Cortex of kidney (tissue), 1 donor: ENCODE measurements at places on chromosomes 2 and 18.

DNA sequence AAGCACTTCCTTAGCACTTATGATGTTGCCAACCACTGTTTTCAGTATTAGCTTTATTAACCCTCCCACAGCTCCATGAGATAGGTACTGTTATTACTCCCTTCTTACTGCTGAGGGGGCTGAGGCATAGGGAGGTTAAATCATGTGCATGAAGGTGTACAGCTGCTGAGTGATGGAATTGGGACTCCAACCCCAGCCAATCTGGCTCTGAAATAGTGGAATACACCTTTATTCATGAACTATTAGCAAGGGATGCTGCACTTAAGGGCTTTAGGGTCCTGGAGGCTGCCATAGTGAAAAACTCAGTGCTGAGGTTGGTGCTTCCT is 19.2 kb downstream of the SMARCAL1 start:
- no peak for DNase-seq

GRCh38 chr18:2538844-2539243 is 32.5 kb downstream of the METTL4 start:
- DNase-seq: no peak

DNA sequence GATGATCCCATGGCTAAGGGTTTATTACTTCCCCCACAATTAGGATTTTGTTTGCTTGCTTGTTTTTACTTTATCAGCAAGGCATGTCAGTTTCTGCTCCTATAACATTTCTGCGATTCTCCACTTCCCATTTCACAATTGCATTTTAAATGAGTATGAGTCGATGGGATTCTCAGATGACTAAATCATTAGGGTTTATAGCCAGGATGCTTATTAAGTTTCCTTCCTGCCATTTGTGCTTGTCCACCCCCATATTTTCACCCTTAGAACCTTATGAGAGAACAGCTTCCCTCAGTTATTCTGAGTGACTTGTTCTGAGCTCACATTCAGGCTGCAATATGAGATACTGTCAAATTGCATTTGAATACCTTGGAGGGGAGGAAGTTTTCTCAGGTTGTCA is 37.9 kb upstream of the C1GALT1C1L start:
- no peak for DNase-seq

GRCh38 chr2:69298261-69298660 is 88.8 kb downstream of the GFPT1 start:
- DNase-seq: no peak

GRCh38 chr2:128773641-128774319 is 455.1 kb upstream of the HS6ST1 start:
- DNase-seq: no peak

DNA sequence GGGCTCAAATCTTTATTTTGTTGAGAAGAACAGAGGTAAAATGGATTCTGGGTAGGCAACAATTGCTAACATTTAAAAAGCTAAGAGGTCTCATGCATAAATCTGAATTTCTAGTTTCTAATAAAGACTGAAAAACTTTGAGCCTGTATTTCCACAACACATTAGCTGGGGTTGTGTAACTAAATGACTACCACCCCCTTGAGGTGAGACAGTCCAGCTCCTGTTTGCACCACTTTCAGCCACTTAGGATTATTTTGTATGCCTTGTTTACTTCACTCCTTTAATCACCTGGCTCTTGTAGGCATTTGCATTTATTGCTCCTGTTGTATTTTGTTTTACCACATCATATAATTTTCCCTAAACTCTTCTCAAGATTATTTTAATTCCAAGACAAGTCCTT is 376.6 kb downstream of the PTH2R start:
- no peak for DNase-seq

- DNase-seq: no peak
Observed at GRCh38 chr2:88199912-88200682, 30.0 kb downstream of the THNSL2 start.

DNA sequence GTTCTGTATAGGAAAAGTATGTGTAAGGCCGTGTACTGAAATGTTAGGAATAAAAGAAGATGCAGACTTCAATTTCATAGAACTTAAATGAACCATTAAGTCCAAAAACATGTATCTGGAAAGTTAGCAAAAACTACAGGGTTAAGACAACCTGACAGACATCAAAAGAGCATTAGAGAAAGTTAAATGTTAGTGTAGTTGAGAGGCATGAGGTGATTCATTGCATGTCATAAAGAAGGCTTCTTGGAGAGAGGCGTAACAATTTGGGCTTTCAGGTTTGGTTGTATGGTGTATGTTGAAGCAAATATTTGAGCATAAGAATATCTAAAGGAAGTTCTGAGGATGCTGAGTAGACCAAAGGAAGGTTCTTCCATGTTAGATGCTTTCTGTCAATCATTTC is 6.3 kb downstream of the EPC2 start:
- no peak for DNase-seq

GRCh38 chr18:31610286-31611205 is 18.9 kb downstream of the TTR start:
- DNase-seq: no peak

DNA sequence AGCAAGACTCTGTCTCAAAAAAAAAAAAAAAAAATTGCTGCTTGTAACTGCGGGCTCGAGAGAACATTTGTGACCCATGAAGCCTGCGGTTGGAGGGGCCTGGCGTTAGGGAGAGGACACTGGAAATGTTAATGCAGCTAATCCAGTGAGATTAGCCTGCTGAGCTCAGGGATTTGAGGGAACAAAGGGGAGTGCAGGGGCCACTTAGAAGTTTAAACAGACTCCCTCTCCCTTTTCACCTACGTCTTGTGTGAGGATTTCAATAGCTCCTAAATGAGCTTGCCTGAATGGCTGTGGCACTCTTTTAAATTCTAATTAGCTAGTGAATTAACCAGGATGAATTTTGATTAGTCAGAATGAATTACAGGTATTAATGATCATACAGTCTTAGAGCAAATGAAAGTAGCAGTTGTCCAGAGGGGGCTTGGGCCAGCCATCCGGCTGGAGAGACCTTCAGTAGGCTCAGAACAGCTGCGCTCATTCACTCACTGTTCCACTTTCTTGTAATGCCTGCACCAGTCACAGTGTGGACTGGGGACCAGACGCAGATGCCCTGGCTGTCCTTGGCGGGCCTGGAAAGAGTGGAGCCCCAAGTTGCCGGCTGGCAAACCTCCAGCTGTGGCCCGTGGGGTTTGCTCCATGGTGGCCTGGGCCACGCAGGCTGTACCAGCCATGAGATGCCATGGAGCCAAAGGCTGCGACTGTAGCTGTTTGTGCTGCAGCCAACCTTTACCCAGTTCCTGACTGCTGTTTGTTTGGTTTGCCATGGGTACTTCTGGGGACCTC is 20.8 kb downstream of the LDLRAD4 start:
- DNase-seq: no peak

DNA sequence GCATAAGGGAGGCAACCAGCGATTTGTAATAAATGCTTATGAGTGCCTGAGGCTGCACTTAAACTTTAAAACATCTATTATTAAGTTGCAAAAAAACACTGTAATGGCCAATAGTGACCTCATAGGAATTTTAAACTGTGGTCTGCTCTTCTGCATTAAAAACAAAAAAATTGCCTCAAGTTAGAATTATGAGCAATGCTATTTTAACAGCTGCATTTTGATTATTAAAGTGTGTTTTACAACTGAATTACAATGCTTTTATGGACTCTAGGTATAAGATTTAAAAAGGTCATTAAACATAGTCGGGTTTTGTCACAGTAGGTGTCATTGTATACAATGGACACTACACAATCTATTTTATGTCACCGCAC is 528.7 kb upstream of the FANCL start:
- no peak for DNase-seq

- no peak for DNase-seq
Observed at GRCh38 chr2:118255771-118256372, 167.6 kb downstream of the INSIG2 start.

GRCh38 chr2:196334710-196335109 is 163.3 kb upstream of the STK17B start:
- DNase-seq: no peak

DNA sequence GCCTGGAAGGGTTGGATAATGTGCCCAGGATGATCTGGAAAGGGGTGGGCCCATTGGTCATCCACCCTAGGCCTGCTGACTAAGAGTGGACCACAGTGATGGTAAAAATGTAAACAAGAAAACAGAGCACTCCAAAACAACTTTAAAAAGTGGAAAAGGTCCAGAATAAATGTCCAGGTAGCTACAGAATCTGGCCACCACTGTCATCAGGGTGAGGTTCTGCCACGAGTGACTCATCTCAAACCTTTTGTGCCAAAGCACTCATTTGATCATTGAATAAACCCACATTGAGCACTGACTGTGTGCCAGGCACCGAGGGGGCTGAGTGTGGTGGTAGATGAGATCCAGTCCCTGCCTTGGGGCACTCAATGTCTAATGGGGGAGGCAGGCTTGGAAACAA is 64.9 kb downstream of the EMX1 start:
- no peak for DNase-seq
